Islet precursor cell (in vitro differentiated cells): ENCODE measurements at places on chromosomes 11 and 22.
A peak's percentile ranks its signal among the peaks of the same experiment; 100 is the strongest.

DNA sequence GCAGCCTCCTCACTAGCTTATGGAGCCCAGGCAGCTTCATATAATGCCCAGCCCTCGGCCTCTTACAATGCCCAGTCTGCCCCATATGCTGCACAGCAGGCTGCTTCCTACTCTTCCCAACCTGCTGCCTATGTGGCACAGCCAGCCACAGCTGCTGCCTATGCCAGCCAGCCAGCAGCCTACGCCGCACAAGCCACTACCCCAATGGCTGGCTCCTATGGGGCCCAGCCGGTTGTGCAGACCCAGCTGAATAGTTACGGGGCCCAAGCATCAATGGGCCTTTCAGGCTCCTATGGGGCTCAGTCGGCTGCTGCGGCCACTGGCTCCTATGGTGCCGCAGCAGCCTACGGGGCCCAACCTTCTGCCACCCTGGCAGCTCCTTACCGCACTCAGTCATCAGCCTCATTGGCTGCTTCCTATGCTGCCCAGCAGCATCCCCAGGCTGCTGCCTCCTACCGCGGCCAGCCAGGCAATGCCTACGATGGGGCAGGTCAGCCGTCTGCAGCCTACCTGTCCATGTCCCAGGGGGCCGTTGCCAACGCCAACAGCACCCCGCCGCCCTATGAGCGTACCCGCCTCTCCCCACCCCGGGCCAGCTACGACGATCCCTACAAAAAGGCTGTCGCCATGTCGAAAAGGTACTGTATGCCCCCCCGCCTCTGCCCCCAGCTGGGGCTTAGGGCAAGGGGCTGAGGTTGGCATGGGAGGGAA is 8.8 kb downstream of the RBM14 start:
- DNase-seq: no peak

DNA sequence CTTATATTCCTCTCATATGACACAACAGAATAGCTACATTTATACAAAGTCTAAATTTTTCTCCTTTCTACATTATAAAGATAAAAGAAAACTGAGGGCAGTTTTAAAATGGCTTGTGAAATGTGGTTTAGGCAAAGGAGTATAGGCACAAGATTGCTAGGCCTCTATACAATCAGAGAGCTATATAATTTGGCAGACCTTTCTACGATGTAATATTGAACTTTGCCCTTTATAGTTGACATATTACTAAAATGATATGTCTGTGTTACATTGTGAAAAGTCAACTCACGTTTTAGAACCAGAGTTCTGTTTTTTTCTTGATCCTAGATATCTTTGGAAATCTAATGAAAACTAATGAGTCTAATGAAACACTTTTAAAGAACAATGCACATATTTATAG is 430.2 kb downstream of the DLG2 start:
- no peak for DNase-seq

DNA sequence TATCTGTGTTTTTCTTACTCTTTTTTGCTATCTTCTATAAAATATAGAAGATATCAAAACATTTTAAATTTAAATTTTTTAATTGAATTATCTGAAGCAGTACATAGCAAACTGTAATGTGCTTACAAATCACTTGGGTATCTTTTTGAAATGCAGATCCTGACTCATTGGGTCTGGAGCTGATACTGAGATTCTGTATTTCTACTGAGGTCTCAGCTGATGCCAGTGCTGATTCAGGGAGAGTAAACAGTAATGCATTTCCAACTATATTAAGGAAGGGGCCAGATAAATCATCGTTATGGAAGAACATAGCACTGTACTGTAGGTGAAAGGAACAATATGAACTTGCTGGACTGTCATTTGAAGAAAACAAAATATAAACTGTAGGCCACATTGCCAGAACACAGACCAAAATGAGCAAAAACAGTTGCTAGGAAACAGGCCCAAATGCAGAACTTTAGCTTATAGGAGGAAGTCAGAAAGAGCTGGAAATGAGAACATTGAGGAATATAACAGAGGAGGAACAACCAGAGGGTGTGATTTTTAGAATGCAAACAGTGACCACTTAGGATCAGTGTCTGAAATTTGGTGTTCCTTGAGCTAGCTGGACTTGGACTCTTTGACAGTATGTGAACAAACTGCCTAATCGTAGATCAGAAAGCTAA is 3.3 kb downstream of the ARL14EP start:
- DNase-seq: no peak

GRCh38 chr22:17639247-17639741 is 737 bp downstream of the BCL2L13 start:
- DNase-seq: no peak

DNA sequence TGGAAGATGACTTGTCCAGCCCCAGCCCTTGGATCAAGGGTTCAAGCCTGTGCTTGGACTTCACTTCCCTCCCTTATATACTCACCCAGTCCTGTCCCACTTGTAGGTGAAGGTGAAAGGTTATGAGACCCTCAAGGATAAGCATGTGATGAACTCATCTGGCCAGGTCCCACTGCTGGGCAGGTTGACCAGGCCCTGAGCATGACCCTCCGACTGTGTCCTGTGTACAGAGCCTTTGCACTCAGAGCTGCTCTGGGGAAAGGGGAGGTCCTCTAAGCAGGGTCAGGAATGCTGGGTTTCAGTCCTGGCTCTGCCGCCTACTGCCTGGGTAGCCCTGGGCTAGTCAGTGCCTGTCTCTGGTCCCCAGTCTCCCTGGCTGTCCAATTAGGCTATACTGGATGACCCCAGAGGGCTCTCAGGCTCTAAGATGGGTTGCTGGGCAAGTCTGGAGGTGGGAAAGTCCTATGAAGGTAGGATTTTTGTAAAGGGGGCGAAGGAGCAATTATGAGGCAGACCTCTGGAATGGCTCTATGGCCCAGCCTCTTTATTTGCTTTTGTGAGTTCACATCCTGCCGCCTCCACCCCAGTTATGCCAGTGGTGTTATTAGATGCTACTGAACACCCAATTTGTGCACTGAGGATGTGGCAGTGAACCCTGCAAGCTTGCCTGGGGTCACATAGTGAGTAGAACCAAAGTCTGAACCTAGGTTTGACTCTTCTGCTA is 14.1 kb downstream of the DGAT2 start:
- no peak for DNase-seq

DNA sequence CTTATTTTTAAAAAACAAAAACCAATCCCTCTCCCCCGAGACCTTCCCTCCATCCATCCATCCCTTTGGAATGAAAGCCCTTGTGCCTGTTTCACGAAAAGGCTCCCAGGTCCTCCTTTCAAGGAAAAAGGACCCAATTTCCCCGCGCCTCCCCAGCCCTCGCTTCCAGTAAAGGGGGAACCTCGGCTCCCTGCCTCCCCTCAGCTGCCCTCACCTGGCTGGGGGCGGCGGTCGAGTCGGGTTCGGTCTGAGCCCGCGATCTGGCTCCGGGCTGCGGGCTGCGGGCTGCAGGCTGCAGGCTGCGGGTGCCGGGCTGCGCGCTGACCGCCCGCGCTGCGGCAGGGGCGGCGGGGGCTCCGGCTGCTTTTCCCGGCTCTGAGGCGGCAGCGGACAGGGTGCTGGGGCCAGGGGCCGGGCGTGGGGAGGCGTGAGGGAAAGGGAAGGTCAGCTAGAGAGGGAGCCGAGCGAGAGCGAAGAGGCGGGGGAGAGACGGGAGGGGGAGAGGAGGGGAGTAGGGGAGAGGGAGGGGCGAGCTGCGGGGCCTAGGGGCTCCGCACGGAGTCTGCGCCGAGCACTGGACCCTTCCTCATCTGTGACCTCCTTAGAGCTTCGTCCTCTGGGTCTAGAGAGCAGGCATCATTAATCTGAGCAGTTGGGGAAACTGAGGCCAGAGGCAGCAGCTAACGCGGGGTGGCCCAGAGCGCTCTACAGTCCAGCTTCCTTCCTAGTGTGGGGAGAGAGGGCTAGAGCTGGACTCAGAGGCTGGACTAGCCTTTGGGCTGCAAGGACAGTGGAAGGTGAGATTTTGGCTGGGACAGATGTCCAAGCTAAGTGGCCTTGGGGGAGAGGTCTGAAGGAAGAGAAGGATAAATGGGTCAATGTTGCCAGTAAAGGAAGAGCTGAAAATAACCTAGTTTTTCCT is at the start of gene C1QTNF4:
TSS of gene C1QTNF4 (minus strand) at position 478 of the 922 bp plus-strand sequence. CDS start 3,601 bp downstream, outside the sequence.
- DNase-seq: no peak

DNA sequence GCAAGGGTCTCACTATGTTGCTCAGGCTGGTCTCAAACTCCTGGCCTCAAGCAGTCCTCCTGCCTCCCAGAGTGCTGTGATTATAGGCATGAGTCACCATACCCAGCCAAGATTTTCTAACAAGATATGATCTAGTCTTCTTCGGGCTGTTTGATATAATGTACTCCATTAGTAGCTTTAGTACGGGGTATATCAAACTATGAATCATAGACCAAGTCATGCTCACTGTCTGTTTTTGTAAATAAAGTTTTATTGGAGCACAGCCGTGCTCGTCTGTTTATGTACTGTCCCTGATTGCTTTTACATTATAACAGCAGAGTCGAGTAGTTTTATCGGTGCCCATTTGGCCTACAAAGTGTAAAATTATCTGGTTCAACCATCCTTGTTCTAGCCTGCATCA is 43.9 kb upstream of the GRIK4 start:
- no peak for DNase-seq

DNA sequence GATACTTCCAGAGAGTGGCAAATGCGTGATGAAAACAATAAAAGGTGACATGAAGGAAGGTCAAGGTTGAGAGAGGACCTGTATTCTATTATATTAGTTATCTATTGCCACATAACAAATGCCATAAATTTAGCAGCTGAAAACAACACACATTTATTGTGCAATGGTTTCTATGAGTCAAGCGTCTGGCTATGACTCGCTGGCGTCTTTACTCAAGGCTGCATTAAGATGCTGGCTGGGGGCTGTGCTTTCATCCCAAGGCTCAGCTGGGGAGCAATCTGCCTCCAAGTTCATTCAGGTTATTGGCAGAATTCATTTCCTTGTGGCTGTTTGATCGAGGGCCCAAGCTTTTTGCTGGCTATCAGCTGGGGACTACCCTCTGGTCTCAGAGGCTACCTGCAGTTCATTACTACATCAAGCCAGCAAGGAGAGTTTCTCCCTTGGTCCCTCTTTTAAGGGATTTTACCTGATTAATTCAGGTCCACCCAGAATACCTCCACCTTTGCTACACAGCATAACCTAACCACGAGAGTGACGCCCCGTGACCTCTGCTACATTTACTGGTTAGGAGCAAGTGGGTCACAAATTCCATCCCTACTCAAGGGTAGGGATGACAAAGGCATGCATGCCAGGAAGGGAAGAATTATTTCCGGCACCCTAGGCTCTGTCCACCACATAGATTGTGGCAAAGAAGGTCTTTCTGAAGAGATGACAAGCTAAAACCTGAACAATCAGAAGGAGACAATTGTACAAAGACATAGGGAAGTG is 549.1 kb downstream of the MN1 start:
- DNase-seq: peak; percentile 75

DNA sequence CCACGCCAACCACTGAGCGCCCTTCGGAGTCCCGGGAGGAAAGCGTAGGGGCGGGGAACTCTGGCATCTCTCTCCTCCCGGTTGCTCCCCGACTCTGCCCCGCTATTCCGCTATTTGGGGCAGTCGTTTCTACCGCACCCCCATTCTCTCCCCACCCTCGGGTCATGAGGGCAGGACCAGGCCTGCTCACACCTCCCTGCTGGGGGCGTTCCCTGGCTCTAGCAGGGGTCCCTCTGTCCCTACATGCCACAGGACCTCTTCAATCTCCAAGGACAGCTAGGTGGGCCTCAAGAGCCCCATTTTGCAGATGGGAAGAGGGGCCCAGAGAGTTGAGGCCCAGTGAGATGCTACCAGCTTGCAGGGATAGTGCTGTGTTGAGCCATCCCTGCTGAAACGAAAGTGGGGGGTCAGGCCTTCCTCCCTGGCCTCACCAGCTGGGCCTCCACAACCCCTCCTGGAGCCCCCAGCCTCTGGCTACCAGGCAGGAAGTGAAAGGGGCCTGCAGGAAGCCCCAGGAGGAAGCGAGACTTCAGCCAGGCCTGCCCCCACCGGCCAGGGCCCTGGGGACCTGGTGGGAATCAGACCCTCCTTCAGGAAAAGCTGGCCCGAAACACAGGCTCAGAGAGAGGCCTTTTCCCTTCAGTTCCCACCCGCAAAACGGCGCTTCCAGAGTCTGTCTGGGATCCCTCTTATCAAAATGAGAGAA is 5.5 kb upstream of the SHISA8 start:
- no peak for DNase-seq

GRCh38 chr11:20103281-20103680 is 57.0 kb downstream of the DBX1 start:
- no peak for DNase-seq

DNA sequence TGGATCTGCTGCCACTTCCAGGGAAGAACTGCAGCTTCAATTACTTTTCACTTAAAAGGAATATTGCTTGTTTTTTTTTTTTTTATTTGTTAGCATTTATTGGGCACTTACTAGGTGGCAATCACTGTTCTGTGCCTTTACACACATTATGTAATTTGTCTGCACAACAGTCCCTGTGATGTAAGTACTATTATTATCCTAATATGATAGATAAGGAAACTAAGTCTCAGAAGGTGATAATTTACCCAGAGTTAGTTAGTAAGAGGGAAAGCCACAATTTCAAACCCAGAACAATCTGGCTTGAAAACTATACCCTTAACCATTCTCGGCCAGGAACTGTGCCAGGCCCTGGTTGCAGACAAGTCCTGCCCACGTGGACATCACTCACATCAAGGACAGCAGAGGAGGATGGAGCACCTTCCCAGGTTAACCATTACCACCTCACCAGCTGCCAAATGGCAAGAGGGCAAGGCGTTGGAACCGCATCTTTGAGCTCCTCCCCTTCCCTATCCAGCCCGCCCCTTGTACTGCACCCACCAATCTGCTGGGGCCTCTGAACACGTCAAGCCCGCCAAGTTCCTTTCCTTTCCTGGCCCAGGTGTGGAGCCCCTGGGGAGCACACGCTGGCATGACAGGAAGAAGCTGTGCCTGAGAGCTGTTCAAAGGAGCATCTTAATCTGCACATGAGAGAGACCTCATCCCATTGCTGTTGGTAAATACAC is 78.4 kb downstream of the NAV2 start:
- no peak for DNase-seq

DNA sequence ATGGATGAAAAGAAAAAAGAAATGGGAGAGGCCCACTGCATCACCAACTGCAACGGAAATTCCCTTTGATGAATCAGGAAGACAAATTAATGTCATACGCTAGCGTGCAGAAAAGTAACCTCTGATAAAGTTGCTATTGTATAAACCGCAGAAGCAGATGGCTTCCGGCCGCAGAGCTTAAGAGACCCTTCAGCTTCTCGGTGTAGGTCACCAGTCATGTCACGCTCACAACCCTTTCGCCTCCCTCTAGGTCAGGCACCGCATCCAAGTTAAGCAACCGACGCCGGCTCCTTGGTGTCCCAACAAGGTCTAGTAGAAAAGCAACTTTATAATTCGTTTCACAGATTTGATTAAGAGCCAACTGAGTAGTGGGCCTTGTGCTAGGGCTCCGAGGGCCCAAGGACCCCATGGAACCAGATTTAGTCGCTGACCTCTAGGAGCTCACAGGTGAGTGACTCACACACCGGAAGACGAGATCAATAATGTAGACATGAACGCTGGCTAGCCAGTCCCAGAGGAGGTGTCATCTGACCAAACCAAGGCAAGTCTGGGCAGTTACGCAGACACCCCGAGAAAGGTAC is 1.2 kb upstream of the ZFP91 start:
- no peak for DNase-seq

GRCh38 chr22:49450498-49450897 is 377.2 kb downstream of the BRD1 start:
- DNase-seq: peak; percentile 84
